ENCODE measurements at places on chromosomes 3 and 15.

GRCh38 chr15:98442901-98443300 is 205.4 kb upstream of the IGF1R start:
- no peak for DNase-seq

DNA sequence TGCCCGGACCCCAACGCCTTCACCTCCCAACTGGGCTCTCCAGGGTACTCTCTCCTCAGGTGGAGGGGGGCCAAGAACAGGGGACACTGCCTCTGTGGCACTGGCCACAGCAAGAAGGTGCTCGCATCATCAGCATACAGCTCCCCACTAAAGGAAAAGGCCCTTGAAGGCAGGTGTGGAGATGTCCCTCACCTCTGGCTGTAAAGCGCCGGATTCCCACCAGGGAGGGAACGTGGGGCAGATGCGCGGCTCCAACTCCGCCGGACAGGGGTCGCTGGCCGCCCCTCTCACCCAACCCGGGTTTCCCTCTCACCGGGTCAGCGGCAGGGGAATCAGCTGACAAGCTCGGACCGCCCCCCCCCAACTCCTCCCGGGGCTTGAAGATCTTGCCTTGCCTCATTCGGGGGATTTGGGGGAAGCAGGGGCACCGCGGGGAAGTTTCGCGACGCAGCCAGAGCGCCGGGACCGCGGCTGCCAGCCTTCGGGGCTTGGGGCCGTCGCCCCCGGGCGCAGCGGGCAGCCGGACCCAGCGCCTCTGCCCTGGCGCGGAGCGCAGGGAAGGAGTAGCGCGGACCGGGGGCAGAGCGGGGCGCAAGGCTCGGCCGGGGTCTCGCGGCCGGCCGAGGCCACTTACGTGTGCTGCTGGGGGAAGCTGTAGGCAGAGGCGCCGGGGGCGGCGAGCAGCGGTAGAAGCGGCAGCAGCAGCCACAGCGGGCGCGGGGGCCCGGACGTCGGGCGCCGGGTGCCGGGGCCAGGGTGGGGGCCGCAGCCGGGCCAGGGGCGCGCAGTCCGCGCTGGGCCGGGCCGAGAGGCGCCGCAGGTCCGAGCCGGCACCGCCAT is 630 bp downstream of the CACNA2D2 start:
- peak; percentile 31 for DNase-seq

- DNase-seq = no peak
Observed at GRCh38 chr3:107524326-107524840, 1.6 kb downstream of the BBX start.

- DNase-seq = no peak
Observed at GRCh38 chr15:63752075-63752684, 81.6 kb downstream of the HERC1 start.

GRCh38 chr3:35965908-35966307 is 326.6 kb downstream of the ARPP21 start:
- no peak for DNase-seq

- DNase-seq = no peak
Observed at GRCh38 chr3:195239121-195239520, 31.8 kb downstream of the XXYLT1 start.

GRCh38 chr3:134476306-134476705 is 9.5 kb downstream of the ANAPC13 start:
- DNase-seq = no peak

- no peak for DNase-seq
Observed at GRCh38 chr15:43225201-43225949, 4.6 kb upstream of the EPB42 start.

- DNase-seq = no peak
Observed at GRCh38 chr3:8507496-8507895, 5.9 kb downstream of the LMCD1 start.

DNA sequence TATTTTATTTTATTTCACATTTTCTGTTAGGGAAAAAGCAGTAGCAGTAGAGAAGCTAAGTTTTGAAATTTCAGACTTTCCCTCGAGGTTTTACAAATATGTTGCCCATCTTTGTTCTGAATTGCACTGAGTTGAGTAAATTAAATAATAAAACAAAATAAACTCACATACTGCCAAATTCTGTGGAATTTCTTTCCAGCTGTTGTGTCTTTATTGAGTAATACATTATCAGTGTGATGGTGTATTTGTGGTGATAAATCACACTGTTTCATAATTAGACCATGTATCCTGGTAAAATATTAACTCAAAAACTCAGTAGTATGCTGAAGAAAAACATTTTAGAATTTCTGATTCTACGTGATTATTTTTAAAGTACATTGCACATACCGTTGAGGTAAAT is 592.1 kb downstream of the SI start:
- no peak for DNase-seq

DNA sequence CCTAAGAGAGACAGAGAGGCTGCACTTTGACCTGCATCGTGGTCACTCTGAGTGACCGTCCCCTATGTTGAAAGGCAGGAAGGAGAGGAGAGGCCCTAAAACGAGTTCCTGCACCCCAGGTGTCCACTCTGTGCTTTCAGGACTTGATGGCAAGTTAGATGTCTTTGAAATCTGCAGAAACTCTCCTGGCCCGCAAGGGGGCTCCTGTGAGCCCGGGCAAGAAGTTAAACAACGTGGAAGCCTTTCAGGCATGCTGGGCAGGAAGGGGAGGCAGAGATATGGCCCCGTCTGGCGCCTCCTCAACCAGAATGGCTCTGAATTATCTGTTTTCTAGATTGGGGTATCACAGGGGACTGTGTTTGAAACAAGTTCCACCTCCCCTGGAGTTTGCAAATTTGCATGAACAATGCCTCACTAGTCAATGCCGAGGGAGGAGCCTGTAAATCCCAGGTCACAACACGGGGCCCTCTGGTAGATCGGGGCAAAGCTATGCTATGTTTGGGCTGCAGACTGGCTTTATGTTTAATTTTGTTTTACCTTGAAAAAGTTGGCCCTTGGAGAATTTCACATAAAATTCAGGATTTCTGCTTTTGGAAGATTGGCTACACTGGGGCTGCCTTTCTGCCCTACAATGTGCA is 9.8 kb downstream of the CTXND1 start:
- no peak for DNase-seq

GRCh38 chr3:176954517-176954916 is 242.8 kb downstream of the TBL1XR1 start:
- no peak for DNase-seq

- no peak for DNase-seq
Observed at GRCh38 chr3:103512595-103512994, 1077.8 kb downstream of the ZPLD1 start.

GRCh38 chr15:58307313-58307961 is 124.4 kb upstream of the LIPC start:
- DNase-seq = no peak

DNA sequence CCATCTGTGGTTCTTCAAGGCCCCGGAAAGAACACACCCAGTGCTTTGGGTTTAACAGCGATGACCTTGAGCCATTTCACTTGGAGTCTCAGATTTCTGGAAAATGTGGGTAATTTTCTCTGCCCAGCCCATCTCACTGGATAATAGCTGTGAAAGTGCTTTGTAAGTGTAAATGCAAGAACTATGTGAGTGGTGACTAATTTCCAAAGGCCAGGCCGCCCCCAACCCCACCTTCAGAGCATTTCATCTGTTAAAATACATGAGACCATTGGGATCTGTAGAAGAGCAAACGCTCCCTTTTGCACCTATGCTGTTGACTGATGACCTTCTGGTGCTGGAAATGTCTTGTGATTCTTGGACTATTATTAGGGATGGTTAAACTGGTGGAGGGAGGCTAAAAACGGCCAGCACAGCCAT is 196.8 kb upstream of the LPP start:
- DNase-seq = no peak

DNA sequence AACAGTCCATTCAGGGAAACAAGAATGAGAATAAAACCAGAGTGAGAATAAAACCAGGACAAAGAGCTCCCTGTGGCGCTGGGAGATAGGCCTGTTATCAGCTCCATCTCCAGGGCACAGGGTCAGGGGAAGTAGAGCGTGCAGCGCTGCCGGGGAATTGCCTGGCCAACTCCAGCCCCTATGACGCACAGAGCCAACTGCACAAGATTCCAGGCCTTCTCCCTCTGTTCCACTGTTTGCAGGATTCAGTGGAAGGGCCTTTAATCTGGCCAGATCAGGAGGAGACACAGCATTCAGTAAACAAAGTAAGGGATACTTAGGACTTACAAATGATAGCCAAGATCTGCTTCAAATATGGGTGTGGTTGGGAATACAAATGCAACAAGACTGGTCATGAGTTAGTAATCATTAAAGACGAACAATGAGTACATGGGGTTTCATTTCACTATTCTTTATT is 49.4 kb downstream of the ITGB5 start:
- no peak for DNase-seq

GRCh38 chr15:27933562-27933961 is 165.6 kb downstream of the OCA2 start:
- DNase-seq = no peak

GRCh38 chr3:44522494-44522933 is 32.5 kb upstream of the ZKSCAN7 start:
- DNase-seq = no peak

- no peak for DNase-seq
Observed at GRCh38 chr15:87667643-87668042, 588.9 kb downstream of the NTRK3 start.

DNA sequence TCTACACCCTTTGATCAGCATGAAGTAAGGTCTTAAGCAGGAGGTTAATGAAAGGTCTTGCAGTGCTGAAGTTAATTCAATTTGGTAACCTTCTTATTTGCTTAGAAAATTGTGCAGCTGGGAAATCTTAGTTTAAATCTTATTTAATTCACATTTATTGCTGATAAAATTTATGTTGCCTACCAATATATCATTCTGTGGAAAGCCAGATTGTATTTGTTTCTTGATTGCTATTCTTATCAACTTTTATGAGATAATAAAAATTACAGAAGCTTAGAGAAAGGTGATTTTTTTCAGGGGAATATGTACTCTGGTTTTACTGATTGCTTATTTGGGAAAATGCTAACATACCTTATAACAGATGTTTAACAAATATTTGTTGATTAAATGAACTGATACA is 64.0 kb upstream of the PAQR5 start:
- no peak for DNase-seq

DNA sequence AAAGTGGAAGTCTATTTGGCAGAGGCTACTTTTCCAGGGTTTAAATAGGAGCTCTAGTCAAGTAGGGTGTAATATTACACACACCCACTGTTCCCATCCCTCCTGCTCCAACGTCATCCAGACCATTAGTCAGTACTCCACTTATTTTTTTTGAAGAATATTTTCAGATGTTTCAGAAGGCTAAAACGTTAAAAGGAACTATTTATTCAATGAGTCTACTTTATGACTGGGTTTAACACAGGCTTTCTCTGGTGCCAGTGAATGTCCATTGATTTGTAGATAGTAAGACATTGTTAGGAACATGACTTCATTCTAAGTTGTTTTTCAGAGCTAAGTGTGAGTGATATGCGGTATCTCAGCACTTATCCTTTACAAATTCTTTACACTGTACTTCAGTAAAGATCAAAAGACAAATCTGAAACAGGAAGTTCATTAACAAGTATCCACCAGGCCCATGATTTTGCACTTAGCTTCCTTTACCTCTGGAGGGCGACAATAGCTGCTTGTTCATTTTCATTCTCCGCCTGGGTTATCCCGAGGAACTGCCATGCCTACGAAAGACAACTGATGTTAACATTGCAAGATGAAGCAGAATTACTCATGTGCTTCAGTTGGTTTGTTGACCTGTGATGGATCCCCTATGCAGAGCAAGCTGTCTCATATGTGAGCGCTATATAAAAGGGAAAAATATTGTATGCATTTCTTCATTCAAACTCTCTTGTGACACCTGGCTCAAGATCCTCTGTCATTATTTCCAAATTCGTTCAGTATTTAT is 158.7 kb downstream of the USP13 start:
- no peak for DNase-seq

DNA sequence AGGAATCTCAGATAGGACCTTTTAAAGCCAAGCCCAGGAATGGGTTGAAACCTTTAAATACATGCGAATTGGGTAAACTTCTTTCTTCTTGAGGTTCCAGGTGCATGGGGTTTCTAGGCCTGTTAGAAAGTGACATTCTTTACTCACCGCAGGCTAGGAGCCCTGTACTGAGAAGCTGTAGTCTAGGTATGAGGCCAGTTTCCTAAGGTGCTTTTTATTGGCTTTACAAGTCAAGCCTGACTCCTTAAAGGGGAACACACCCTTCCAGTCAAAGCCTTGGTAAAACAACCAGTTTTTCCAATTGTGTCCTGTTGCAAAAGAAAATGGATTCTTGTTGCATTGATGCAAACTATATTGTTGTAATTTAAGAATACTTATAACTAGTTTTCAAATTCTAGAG is 76.1 kb upstream of the ATP11B start:
- DNase-seq = no peak

DNA sequence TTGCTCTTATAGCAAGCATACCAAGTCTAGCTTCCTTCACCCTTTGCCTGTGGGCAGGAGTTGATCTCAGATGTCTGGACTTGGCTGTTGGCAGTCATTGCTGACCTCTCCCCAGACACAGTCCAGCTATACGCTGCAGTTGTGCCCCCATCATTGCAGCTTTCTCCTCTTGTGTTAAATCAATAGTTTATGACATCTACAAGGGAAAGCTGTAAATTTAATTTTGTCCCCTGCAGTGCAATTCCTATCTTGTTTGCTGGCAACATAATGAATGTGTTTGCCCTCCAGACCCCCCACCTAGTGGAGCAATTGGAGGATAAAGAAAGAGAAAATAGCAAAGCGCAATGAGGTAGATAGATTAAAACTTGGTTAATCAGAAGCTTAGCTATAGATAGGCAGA is 280.2 kb downstream of the LSAMP start:
- no peak for DNase-seq

GRCh38 chr15:67850994-67851571 is 11.2 kb upstream of the RNU6-1 start:
- DNase-seq = no peak

GRCh38 chr3:89139870-89140269 is 32.4 kb downstream of the EPHA3 start:
- DNase-seq = no peak

- DNase-seq = no peak
Observed at GRCh38 chr15:59972241-59972640, 31.9 kb upstream of the FOXB1 start.

- DNase-seq = no peak
Observed at GRCh38 chr3:78154521-78155186, 1114.8 kb downstream of the ROBO2 start.

DNA sequence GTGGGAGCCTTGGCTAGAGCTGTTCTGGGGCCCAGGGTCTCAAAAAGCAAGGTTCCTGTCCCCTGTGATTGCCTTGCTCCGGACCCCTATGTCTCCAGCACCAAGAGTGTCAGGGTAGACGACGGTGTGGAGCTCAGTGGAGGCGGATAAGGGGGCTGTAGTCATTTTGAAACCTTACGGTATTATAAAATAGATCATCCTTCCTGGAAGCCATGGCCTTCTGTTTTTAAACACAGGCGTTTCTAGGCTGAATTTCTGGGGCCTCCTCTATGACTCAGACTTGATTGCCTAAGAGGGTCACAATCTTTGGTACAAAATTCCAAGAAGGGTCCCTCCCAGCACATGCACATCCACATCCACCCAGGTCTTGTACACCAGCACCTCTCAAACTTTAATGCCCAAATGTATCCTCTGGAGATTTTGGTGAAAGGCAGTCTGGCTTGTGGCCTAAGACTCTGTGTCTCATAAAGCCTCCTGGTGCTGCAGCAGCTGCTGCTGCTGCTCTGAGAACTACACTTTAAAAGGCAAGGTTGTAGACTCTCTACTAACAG is 70.5 kb upstream of the XCR1 start:
- peak; percentile 29 for DNase-seq

GRCh38 chr3:123871946-123872345 is 12.2 kb downstream of the MYLK start:
- no peak for DNase-seq

Measured in activated T-cell treated with anti-CD3 and anti-CD28 coated beads, Interleukin-2, amount 50 U/mL, for 1 hour (primary cell).